ENCODE measurements at places on chromosomes 4 and X. TPM values are rescaled to one million over a fixed set of nuclear protein-coding genes. Genes with fewer than 3 reads are reported as not detected.

PCDH19 gene
- 0.65 TPM for total RNA-seq

PCDH7 gene
- 56.1 TPM for total RNA-seq

CPZ gene
- not detected for total RNA-seq

CTAG2 gene
- not detected for total RNA-seq

PRDM8 gene
- total RNA-seq: 1.4 TPM

F9 gene
- not detected for total RNA-seq

CXorf66 gene
- not detected for total RNA-seq

KIAA1210 gene
- total RNA-seq: 0.08 TPM

USP26 gene
- total RNA-seq: not detected

OPHN1 gene
- total RNA-seq: 7.6 TPM

GYPE gene
- 0.19 TPM for total RNA-seq

ATOH1 gene
- total RNA-seq: not detected

All from lower leg skin (tissue), 4 donors.